HEK293T (cell line): ENCODE measurements at places on chromosomes 7 and 10.

- DNase-seq = no peak
Observed at GRCh38 chr10:62057359-62057758, 155.9 kb downstream of the ARID5B start.

DNA sequence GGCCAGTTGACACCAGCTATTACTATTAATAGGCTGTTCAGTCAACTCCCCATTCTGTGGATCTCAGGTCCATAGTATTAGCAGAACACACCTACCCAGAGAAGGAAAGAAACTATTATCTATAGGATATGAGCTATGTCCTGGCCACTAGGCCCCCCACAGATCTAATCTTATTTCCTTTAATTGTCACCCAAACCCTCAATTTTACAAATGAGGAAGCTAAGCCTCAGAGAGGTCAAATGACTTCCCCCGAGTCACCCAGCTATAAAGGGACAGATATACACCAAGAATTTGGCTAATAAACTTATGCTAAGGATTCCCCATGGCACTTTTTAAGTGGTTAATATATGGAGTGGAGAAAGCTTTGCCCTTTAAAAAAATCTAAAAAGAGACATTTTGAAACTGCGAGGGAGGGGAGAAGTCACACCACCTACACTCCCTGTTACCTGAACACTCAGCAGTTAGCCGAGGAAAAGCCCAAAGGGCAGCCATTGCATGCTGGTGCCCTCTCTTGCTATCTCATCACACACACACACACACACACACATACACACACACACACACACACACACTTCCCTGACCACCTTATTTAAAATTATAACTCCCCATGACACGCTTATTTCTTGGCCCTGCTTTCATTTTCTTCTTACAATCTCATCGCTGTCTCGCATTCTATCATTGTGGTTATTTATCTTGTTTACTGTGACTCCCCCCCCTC is 157.0 kb upstream of the ADO start:
- DNase-seq = no peak

DNA sequence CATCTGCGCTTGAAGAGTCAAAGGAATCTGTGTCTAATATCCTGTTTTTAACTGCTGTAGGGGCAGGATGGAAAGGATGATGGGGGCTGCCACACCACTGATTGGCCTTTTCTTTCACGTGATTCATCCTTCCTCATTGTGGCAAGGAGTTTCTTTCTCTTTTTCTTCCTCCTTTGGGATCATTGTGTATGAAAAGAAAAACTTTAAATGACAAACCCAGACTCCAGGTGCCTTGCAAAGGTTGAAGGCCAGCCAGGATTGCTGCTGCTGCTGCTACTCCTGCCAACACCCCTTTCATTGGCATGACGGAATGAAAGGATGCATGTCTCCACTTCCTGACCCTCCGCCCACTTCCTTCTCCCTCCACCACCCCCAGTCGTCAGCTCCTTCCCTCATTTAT is 6.5 kb upstream of the OIT3 start:
- no peak for DNase-seq

DNA sequence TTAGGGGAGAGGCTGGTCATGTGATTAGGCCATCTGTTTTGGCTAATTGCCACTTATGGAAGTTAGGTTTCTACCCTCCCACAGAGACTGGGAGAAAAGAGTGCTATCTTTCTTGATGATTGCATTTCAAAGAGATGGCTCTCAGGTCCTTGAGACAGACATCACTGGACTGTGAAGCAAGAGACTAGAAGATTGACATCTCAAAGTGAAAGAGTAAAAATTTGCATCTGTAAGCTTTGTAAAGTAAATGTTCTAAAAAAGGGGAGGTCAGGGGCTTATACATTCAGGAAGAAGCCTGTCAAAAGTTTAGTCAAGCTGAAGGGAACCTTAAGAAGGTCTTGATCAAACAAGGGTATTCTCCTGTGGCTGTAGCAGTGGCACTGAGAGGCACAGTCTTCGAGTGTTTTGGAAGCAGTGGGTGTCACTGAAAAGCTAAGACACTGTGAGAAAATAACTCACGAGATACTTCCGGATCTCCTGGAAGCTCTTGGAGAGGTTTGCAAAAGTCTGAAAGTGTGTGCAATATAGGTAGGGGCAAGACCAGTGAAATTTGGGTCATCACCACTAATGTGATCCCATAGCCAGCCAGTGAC is 342.1 kb downstream of the PHF14 start:
- DNase-seq = no peak

GRCh38 chr10:86064931-86065662 is 301.5 kb downstream of the GRID1 start:
- no peak for DNase-seq

DNA sequence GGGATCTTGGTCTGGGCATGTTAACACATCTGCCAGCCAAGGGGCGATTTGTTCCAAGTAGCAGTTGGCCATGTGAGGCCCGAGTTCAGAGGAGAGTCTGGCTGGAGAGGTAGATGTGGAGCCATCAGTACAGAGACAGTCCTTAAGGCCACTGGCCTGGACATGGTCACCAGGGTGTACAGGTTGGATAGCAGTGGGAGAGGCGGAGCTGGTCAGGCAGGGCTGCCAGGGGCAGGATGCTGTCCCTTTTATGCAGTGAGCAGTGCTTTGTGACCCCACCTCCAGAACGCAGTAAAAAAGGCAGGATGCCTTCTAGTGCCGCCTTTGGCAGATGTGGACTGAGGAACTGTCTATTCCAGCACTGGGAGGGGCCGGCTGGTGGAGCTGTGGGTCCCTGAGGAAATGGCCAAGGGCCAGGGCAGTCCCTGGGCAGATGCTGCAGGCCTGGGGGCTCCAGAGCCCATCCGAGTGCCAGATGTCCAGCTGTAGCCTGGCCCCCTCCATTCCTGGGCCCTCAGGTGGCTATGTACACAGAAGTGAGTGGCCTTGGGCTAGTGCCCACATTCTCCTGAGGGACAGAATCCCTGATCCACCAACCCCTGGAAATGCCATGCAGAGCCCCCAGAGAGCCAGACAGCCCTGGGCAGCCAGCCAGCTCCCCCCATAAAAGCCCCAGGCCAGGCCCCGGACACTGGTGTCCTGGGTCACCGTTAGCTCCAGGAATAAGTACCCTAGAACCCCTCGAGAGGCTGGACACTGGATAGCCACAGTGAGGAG is 17.2 kb upstream of the MYL7 start:
- DNase-seq = no peak

GRCh38 chr7:17786314-17786852 is 153.9 kb downstream of the SNX13 start:
- no peak for DNase-seq

- no peak for DNase-seq
Observed at GRCh38 chr10:69911613-69912528, 110.2 kb downstream of the COL13A1 start.

- DNase-seq = no peak
Observed at GRCh38 chr7:34844406-34844805, 186.4 kb downstream of the NPSR1 start.

- DNase-seq = peak; percentile 49
Observed at GRCh38 chr10:61903221-61903927, 1.9 kb downstream of the ARID5B start.

DNA sequence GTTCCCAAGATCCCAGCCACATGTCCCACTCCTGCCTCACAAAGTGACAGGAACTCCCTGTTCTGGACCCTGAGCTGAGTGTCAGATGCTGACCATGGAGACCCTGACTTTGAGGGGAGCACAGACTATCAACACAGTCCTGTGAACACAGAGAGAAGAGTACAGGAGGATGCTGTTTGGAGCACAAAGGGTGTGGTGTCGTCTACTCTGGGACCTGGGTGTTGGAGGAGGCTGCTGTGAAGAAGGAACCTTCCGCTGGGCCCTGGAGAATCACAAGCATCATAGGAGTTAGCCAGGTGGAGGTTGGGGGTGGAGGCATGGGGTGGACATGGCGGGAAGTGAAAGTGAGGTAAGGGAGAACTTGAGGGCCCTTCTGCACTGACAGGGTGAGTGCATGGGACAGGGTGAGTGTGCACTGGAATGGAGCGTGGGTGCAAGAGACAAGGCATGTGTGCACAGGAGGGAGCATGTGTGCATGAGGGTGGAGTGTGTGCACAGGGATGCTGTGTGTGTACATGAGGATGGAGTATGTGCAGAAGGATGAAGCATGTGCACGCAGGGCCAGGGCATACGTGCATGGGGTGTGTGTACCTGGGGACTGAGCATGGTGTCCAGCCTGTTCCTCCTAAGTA is 70.7 kb upstream of the ANTXRL start:
- no peak for DNase-seq

- no peak for DNase-seq
Observed at GRCh38 chr10:44193166-44193565, 191.7 kb downstream of the CXCL12 start.
